ENCODE measurements at places on chromosomes 7 and 10. TPM values are rescaled to one million over a fixed set of nuclear protein-coding genes. Genes with fewer than 3 reads are reported as not detected.
A peak's percentile ranks its signal among the peaks of the same experiment; 100 is the strongest.

- no peak for DNase-seq
Observed at GRCh38 chr7:3009086-3009485, 34.6 kb downstream of the CARD11 start.

DNA sequence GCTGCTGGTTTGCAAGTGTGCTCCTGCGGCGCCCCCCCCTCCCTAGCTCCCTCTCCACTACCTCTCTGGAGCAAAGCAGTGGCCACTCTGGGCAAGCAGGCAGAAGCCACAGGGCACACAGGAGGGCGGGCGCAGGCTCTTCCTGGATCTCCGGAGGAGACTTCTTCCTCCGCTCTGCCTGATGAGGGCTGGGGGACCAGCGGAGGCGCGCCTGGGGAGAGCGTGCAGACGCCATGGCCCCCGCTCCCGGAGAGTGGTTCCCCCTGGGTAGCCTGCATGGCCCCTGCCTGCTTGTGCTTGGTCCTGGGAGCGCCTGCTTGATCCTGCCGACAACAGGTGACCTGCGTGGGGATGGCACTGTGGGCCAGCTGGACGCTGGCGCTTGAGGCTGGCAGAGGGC, 29.0 kb downstream of the ANKMY2 start:
- no peak for DNase-seq

DNA sequence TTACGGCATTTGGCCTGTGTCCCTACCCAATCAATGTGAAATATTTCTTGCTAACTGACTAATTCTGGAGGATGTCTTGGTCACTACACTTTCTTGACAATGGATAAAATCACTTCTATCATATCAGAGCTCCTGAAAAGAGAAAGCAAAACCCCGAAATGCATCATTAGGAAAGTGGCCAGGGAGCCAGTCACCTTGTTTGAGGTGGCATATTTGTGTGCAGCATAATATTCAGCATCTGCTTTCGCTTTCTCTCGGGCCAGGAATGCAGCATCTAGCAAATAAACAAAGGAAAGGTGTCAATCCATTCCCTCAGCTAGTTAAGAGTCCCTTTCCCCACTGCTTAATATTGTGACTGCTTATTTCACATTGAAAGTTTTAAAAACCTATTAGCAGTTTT, 31.2 kb downstream of the ERLIN1 start:
- no peak for DNase-seq

DNA sequence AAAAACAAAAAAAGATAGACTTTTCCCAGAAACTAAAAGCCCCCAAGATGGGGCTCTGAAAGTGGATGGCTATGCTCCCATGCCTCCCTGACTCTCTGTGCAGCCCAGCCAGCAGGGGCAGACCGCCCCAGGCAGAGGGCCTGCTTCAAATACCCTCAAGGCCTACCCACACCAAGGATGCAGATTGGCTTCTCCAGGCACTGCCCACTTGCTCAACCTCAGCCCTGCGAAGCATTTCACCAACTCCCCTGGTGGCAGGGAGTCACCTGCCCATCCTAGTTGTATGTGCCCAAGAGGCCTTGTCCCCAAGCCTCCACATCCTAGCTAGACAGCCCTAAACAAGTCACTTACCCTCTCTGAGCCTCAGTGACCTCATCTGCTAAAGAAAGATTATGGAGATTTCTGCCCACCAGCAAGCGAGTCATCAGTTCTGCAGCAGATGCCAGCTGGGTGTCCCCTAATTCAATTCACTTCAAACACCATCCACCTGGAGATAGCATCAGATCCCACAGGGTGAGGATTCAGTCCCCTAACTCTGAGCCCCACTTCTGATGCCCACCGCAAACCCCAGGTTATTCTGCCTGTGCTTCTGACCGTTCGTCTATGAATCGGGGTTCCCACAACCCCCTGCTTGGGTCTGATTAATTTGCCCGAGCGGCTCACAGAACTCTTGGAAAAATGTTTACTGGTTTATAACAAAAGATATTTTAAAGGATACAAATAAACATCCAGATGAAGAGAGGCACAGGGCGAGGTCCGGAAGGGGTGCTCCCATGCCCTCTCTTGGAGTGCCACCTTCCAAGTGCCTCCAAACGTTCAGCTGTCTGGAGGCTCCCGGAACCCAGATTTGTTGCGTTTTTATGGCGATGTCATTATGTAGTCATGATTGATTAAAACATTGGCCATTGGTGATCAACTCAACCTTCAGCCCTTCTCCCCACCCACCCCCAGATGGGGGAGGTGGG, 18.6 kb upstream of the ZMIZ1 start:
- DNase-seq: peak; percentile 63

- no peak for DNase-seq
Observed at GRCh38 chr10:90604636-90605035, 253.2 kb downstream of the HTR7 start.

DNA sequence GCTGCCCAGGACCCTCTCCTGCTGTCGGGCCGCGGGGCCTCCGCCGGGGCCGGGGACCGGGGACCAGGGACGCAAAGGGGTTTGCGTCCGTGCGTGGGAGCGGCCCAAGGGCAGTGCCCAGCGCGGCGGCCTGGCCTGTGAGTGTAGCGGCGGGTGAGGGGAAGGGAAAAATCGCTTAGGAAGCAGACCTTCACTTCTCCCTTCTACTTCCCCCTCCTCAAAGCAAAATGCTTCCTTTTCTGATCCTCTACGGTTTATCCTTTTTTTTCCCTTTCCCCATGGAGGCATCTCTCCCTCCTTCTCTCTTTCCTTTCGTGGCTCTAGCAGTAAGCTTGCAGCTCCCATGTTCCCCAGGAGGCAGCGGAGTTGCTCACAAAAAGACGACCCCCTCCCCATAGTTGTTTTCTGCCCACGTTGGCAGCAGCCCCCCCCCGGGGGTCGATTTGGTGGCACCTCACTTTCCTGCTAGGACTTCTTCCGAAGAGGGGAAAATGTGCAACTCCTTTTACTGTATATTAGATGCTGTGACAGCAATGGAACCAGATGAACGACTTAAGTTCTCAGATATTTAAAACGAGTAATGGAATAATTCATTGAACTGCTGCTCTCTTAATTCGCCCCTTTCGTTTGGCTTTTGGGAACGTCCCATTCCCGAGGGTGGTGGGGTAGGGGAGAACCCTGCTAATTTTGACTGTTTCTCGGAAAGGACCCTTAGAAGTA, 724 bp downstream of the CAPZA2 start:
- no peak for DNase-seq

DNA sequence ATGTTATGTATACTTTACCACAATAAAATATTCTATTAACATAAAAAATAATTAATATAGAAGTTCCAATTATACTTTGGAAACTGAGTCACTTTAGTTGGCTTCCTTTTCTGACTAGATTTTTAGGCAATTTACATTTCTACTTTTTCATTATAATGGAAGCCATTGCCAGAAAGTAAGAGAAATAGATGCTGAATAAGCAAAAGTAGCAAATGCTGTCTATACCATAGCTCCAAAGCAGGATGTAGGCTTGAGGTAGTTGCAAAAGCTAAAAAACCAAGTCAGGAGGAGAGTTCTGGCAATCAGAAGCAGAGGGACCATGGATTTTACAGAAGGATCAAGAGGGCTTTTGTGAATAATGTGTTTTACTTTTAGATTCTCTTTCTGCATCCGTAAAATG, 262.4 kb upstream of the TMEM229A start:
- no peak for DNase-seq

DNA sequence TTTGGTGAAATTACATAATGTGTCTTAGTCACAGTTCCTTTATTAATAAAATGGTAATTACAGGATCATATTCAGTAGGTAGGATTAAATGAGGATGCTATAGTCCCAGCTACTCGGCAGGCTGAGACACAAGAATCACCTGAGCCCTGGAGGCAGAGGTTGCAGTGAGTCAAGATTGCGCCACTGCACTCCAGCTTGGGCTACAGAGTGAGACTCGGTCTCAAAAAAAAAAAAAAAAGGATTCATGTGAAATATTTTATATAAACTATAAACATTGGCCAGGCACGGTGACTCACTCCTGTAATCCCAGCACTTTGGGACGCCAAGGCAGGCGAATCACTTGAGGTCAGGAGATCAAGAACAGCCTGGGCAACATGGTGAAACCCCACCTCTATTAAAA, 197.9 kb downstream of the IMMP2L start:
- DNase-seq: no peak

DNA sequence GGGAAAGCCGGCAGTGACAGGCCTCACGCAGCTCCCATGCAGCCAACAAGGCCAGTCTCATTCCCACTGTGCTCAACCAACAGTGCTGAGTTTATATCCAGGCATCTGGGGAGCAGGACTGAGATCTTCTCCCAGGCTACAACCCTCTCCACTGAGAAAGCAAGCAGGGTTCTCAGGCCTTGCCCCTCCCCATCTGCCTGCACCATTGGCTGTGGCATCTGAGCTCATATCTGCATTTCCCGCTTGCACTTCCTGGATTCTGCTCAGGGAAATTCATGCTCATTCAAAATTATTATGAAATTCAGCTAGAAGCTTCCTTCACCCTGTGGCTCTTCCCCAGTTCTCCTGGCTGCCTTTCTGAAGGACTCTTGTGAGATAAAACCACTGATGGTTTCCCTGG, 1029.0 kb downstream of the GRM8 start:
- DNase-seq: no peak

DNA sequence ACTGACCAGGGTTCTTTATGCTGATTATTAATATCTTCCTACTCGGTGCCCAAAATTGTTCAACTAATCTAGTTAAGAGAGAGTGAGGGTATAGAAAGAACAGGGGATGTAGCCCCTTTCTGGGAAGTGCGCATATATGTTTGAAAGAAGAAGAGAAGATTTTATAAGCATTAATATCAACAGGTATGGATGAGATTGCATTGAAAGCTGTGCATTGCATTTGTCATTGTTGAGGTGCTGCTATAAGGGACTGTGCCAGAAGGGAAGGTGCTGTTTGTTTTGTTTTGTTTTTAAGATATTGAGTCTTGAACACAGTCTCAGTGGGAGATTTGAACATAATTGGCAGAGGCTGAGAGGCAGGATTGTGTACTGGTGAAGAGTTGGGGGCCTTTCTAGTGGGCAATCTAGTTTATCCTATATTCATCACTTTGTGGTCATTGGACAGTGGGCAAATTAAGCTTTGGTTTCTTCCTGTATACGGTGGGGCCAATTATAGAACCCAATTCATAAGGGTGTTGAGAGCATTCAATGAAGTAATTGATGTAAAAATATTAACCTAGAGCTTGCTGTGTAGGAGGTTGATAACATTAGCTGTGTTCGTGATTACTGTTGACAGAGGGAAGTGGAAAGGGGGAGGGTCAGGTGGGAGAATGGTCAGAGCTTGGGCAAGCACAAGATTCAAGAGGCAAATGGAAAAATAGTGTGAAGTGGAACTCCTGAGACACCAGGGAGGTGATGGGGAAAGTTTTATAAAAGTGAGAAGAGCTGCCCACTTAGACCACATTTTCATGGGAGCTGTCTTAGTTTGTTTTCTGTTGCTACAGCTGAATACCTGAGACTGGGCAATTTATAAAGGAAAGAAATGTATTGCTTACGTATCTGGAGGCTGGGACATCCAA, 19.9 kb upstream of the PCGF5 start:
- DNase-seq: no peak

DNA sequence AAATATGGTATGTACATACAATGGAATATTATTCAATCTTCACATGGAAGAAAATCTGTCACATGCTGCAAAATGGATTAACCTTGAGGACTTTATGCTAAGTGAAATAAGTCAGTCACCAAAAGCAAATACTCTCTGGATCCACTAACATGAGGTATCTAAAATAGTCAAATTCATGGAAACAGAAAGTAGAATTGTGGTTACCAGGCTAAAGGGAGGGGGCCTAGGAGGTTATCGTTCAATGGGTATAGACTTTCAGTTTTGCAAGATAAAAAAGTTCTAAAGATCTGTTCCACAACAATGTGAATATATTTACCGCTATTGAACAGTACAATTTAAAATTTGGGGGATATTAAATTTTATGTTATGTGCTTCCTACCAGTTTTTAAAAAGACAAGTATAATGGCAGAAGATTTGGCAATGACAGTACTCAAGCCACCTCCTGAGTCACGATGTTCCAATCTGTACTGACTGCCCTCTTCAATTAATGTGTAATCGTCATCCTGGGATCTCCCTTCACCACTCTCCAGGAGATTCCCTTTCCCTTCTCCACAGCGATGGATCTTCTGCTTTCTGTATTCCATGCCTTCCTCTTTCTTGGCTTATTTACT, 32.3 kb upstream of the IL6 start:
- no peak for DNase-seq

DNA sequence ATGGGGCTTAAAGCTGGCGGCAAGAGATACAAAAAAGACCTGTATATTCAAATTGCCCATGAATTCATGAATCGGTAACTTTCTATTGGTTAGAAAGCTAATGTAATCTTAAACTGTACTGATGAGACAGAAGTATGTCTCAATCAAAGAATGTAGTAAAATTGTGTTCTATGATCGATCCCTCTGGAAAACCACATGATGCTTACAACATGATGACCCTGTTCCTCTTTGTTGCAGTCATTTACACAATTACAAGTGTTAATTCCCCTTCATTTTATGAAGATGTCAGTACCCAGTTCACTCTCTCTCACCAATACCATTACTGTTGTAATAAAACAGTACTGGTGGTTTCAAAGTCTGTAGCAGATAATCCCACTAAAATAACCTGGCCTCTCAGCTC, 10.1 kb downstream of the KIF5B start:
- DNase-seq: no peak

DNA sequence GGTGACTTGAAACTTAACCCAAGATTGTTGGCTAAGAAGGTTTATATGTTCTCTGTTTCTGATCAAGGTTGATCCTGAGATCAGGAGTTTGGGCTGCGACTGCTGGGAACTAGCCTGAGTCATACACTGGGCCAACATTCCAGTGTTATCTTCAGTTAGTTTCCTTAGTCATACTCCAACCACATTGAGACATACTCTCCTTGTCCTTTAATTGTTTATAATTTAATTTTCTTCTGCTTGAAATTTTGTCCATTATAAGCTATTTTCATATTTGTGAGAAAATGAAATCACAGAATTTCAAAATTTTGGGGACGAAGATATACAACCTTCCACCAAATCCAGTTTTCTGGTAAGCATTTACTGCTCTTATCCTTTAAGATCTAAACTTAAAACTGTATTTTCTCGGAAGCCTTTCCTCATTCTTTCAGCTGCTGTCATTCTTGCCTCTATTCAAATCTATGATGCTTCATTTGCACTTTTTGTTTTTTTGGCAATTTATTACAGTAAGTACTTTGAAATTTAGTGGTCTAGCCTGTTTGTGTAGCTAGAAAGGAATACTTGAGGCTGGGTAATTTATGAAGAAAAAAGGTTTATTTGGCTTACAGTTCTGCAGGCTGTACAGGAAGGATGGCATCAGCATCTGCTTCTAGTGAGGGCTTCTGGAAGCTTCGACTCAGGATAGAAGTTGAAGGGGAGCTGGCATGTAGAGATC, 63.4 kb upstream of the POT1 start:
- DNase-seq: no peak

Gene RBP3
- not detected for total RNA-seq

Gene CALML5
- not detected for total RNA-seq

Gene CALHM3
- not detected for total RNA-seq

Gene OPN4
- not detected for total RNA-seq

Gene JAKMIP3
- 1.6 TPM for total RNA-seq

Gene SLC39A12
- total RNA-seq: not detected

Gene SPDYE6
- total RNA-seq: not detected

Gene ADAM12
- total RNA-seq: 166 TPM

Data from chondrocyte (in vitro differentiated cells).